ENCODE measurements at places on chromosomes 3 and 15.

DNA sequence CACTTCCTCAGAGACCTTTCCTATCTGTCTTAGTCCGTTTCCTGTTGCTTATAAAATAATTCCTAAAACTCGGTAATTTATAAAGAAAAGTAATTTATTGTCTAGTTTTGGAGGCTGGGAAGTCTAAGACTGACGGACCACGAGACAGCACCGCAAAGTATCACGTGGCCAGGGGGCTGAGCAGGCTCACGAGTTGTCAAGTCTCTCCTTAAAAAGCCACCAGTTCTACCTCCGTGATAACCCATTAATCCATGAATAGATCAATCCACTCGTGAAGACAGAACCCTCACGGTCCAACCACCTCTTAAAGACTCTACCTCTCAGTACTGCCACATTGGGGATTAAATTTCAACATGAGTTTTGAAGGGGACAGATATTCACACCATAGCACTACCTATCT is 821 bp downstream of the LINS1 start:
- DNase-seq: peak; percentile 52

- no peak for DNase-seq
Observed at GRCh38 chr15:58909616-58910015, 23.9 kb downstream of the SLTM start.

GRCh38 chr15:96150254-96150653 is 180.2 kb upstream of the NR2F2 start:
- DNase-seq: no peak

DNA sequence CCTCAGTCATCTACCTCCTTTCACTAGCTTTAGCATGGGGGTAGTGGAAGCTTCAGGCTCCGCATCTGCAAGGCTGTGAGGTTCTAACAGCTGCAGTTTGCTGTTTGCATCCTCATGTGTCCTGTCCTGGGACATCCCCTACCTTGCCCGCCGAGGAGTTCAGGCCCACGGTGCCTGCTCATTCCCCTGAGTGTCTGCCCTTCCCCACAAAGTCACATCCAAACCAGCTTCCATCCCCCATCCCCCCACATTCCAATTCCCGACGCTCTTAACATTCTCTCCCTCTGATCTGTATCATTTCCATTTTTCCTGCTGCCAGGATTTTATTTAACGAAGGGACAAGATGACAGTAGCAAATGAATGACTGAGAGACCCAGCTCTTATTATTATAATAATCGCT is 43.8 kb downstream of the HRH1 start:
- DNase-seq: no peak

DNA sequence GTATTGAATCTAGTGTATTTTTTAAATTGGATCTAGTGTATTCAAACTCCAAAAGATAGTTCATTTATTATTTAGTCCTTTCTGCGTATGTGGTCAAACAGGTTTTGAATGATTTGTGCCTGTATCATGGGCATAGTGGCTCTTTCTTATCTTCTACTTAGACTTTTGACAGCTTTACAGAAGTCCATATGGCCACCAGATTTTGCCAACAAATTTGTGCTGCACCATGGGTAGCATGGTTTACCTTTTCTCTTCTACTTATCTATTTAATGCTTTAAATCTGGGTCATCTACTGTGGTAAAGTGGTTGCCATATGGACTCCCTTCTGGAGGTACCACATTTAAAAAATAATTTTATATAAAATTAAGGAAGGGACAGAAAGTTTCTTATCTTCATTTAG is 66.9 kb upstream of the CADM2 start:
- DNase-seq: no peak

DNA sequence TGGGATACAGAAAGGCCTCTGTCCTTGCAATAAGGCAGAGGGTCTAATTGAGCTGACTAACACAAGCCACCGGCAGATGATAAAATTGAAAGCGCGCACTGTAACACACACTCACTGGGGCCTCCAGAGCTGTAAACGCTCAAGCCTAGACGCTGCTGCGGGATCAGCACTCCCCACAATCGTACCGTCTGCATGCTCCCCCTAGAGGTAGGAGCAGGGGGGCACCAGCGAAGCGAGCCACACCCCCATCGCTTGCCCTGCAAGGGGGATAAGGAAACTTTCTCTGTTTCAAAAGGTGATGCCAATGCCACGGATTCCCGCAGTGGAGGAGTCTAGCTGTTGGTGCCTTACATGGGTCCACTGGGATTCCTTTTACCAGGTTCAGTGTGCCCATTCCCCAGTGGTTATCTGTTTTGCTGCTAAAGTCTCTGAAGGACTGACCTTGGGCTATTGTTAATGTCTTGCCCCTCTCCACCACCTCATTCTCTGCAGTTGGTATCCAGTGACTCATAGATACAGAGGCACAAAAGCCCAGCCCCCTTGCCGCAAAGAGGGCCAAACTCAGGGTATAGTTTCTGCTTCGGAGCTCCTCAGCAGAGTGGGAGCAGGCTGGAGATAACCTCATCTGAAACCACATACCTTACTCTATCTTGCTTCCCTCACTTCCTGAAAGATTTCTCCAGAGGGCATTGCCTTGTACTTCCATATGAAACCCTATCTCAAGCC is 139.3 kb upstream of the KBTBD8 start:
- DNase-seq: no peak

DNA sequence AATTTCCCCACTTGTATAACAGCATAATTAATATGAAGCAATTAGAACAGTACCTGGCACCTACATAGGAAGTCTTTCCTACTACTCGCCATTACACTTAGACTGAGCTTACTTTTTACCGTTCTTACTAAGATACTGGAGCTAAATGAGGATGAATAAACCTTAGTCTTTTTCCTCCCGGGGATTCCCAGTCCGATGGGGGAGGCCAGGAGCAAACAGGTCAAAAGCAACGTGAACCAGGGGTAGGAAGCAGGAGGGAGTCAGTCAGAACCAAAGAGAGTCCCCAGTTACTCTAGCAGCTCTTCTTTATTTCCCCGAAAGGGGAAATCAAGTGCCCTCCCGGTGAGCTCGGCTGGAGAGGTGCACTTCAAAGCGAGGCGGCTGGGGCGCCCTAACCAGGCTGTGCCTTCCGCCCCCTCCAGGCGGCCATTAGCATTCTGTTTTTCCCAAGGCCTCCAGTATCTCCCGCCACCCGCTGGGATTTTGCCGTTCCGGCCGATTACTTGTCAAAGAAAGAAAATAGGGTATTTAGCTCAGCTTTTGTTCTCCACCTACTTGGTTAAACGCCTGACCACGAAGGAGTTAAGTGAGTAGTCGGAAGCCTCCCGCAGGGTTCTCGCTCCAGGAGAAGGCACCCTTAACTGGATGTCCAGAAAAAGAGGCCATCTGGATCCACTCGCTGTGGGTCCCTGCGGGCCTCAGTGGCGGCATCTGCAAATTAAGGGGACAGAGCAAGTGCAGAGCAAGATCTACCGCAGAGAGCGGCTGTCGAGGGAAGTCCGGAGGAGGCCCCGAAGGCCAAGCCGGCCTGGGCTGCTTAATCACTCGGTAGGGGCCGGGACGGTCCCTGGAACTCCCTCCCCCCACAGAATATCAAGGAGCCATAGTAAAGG is 6.3 kb upstream of the EOMES start:
- DNase-seq: peak; percentile 49

DNA sequence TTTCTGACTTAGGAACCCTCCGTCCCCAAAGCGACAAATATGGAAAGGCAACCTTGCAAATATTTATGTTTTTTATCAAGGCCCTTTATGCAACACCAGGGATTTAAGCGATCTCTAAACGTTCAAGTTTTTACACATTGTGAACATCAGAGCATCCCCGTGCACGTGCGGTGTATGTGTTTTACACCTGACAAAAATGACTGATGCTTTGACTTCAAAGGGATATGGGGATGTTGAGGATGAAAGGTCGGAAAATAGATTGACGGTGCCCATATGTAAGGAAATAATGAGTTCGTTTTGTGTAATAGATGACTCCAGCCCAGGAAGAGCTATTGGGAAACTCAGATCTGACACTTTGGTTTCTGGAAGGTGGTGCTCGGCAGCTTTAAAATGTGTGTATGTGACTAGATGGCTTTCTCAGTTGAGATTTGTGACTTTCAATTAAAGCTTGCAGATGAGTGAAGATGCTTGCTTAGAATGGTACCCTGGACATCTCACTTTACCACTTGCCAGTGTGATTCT is 866 bp downstream of the SLC49A4 start:
- no peak for DNase-seq

- no peak for DNase-seq
Observed at GRCh38 chr3:189025866-189026265, 145.9 kb upstream of the TPRG1 start.

DNA sequence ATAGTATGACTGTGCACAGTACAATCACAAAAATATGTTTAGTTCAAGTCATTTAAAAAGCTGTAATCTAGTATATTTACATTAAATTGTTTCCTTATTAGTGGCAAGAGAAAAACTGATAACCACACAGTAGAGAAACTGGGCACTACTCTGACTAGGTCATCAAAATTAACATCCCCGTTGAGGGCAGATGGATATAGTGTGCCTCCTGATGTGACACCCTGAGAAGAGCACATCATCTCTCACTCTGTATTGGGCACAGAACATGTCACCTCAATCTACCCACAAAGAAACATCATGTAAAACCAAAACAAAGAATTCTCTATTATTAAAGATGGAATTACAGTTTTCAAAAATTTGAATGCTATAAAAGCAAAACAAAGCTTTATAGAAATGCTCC is 221.9 kb upstream of the NANOGP8 start:
- DNase-seq: no peak

DNA sequence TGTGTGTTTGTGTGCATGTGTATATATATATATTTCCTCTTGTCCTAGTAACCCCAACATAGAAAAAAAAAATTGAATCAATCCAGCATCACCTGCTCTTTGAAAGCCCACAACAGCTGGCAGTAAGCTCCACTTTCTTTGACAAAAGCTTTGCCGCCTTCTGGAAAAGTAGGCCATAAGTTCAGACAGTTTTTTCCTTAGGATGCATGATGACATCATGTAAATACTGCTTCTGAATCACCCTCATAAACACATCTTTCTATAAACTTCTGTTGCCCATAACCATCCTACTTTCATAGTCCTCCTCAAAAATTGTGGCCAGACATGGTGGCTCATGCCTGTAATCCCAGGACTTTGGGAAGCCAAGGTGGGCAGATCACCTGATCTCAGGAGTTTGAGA is 67.4 kb downstream of the CSNK1G1 start:
- no peak for DNase-seq

GRCh38 chr15:78730955-78731354 is 80.3 kb downstream of the ADAMTS7 start:
- DNase-seq: no peak

GRCh38 chr15:77030048-77030927 is 35.4 kb downstream of the PSTPIP1 start:
- DNase-seq: peak; percentile 30

DNA sequence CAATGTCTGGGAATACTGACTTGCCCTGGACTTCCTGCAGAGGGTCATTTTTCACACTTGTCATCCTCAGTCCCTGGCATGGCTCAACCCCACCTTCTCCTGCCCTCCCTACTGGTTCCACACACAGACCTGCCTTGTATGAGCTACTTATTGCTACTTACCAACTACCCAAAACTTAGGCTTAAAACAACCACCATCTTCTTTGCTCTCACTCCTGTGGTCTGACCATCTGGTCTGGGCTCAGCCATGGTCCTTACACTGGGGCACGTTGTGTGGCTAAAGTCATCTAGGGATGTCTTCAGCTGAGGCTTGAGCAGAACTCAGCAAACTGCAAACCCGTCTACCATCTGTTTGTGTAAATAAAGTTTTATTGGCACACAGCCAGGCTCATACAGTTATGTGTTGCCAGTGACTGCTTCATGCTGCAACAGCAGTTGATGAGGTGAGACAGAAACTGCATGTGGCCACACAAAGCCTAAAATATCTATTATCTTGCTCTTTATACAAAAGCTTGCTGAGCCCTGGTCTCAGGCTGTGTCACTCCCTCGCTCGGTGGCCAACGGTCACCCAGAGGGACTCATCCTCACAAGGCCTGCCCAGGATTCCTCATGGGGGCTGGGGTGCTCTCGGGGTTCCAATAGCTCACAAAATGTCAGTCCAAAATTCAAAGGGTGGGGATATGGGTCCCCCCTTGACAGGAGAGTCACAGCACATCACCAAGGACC is 43.5 kb downstream of the KLF15 start:
- DNase-seq: no peak

- DNase-seq: no peak
Observed at GRCh38 chr3:172708921-172709773, 1.7 kb downstream of the NCEH1 start.

- DNase-seq: no peak
Observed at GRCh38 chr15:70792171-70792573, 28.8 kb upstream of the UACA start.

DNA sequence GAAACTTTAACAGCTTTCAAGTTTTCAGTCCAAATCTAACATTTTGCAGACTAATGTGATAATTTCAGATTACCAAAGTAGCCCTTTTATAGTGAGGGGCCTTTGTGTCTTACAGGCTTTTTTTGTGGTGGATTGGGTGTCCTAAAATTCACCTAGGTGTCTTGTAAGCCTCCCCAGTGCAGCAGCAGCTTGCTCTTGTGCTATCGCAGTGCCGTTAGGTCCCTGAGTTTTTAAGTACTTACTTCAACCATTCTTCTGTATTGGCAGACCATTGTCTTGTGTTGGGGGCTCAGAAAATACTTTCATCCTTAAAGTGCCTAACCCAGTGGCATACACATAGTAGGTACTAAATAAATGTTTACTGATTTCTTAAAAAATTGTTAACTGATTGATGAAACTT is 2.1 kb downstream of the PDE8A start:
- no peak for DNase-seq

DNA sequence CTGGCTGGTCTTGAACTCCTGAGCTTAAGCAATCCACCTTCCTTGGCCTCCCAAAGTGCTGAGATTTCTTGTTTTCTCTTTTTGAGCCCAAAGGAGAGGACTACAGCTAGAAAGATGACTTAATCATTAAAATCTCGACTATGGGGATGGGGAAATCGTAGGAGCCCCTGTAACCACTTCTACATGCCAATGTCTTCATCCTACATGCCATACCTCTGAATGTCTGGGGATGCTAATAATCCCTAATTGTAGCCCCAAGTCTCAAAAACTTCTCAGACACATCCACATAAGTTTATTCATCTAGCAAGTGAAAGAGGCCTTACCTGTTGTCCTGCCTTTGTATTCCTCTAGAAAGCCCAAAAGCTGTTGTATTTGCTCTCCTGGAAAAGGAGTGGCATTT is 3.7 kb upstream of the RHOV start:
- no peak for DNase-seq

DNA sequence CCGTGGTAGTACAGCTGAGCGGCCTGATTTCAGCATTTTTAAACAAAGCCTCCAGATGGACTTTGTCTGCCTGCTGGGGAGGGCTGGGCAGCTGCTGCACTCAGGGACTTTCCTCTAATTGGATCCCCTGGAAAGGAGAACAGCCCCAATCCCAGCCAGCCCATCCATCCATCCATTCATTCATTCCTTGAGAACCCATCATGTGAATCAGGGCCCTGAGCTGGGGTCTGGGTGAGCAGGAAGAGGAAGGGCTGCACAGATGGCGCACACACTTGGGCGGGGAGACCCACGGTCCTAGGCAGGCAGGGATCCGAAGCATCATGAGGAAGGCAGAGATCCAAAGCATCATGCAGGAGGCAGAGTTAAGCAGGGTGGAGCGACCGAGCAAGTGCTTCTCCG is 45.7 kb downstream of the TPRA1 start:
- no peak for DNase-seq

GRCh38 chr3:171396048-171396447 is 64.2 kb downstream of the TNIK start:
- DNase-seq: no peak

All from activated T-cell treated with anti-CD3 and anti-CD28 coated beads, Interleukin-2, amount 50 U/mL, for 24 hours (primary cell).